ENCODE measurements at places on chromosomes 13 and 19.

GRCh38 chr19:29563486-29564101 is 37.8 kb downstream of the VSTM2B start:
- no peak for DNase-seq

DNA sequence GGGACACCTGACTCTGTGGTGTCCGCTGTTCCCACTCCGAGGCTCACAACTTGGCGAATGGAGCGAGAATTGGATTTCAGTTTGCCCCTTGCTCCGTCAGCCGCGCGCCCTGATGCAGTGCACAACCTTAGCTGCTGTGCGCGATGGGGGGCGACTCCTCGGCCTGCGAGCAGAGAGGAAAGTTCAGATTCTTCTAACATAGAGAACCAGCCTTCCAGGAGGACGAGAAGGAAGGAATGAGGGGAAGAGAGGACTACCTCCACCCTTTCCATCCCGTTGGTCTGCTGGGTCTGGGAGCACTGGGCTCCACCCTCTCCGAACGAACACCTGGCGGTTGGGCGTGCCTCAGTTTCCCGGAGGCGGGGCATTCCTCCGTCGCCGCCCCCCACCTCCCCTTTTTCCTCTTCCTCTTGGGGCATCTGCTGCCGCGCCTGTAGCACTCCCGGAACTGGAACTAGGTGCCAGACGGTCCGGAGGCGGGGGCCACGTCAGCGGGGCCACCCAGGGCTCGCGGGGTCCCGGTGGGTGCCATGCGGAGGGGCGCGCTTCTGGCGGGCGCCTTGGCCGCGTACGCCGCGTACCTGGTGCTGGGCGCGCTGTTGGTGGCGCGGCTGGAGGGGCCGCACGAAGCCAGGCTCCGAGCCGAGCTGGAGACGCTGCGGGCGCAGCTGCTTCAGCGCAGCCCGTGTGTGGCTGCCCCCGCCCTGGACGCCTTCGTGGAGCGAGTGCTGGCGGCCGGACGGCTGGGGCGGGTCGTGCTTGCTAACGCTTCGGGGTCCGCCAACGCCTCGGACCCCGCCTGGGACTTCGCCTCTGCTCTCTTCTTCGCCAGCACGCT is at the start of gene KCNK6:
Gene KCNK6, plus strand, starts transcription at position 425 of the 838 bp plus-strand sequence. Its CDS starts 106 bp downstream, at position 531.
- DNase-seq = no peak

GRCh38 chr13:29993196-29993595 is 142.8 kb upstream of the UBL3 start:
- DNase-seq = no peak

- DNase-seq = no peak
Observed at GRCh38 chr13:98796191-98796590, 43.7 kb upstream of the SLC15A1 start.

GRCh38 chr19:9917321-9917720 is 19.0 kb downstream of the OLFM2 start:
- DNase-seq = no peak

DNA sequence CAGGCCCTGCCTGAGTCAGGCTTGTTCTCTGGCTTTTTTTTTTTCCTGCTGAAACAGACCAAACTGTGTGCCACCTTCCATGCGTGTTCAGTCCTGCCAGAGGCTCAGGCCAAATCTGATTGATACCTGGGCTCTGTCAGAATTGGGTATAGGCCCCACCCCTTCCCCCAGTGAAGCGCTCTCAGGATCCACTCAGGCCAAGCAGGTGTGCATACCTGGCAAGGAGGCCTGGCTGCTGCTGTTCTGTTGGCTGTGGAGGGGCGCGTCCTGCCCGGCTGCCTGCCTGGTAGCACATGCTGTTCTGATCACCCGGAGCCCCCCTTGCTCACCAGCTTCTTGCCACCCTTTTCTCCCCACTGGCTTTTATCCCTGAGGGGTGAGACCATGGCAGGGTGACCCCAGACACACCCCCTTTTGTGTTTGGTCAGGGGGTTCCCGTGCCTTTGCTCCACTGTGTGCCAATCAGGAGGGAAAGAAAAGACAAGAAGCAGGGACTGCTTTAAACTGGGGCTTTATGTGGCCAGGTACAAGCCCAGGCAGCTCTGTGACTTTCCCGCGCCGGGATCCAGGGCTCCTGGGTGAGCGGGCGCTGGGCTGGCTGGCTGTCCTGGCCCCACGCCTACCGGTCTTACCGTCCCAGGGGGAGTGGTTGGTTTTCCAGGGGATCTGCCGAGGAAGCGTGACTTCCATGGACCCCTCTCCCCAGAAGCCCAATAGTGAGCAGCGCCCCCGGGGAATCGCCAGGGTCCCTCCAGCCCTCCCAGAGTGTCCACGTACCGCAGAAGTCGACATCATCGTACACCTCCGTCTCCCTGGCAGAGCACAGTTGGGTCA is 12.7 kb downstream of the PRAM1 start:
- DNase-seq = no peak

DNA sequence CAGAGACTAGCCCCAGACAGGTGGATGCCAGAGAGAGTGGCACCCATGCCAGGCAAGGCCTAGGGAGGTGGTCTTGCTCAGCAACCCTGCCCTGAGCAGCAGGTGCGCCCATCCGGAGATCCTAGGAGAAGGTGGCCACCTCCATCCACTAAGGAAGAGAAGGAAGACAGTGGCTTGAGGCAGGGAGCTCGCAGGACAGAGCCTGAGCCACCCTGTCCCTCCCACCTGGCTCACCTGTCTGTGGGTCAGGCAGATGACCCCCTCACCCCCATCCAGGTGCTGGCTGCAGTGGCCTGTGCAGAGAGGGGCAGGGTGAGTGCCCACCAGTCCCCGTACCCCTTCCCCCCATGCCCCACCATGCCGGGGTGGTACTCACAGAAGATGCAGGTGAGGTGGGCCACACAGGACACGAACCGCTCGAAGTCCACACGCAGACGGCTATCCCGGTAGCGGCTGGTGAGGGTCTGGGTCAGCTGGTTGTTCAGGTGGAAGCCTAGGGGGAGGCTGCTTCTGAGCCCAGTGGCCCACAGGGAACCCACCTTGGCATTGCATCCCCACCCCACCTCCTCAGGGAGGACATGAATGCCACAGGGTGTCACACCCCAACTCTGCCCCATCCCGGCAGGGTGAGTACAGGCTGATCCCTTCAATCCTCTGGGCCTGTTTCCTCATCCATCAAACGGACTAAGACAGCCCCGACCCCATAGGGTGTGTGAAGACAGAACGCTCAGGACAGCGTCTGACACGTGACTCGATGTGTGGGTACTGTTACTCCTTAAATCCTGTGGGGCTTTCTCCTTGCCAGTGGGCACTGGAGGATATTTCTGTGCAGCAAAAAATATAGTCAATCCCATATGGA is 13.3 kb downstream of the CAPN12 start:
- no peak for DNase-seq

DNA sequence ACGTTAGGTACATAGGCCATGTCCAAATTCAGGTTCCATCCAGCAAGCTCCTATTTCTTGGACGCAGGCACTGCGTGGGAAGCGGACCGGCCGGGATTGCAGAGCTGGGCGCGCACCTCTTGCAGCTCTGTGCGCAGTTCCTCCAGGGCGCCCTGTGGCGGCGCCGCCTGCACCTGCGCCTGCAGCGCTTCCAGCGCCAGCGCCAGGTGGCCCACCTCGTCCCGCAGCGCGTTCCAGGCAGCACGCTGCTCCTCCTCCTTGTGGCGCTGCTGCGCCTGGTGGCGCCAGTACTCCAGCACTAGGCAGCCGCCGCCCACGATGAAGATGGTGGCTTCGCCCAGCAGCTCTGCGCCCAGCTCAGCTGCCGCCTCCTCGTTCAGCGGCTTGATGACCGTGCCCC is 31.1 kb downstream of the OPA3 start:
- no peak for DNase-seq

GRCh38 chr13:31334994-31335557 is 135.3 kb downstream of the B3GLCT start:
- no peak for DNase-seq

GRCh38 chr19:1745589-1746031 is 7.7 kb upstream of the ONECUT3 start:
- DNase-seq = no peak

GRCh38 chr13:35699825-35700510 is 223.5 kb upstream of the MAB21L1 start:
- no peak for DNase-seq

- no peak for DNase-seq
Observed at GRCh38 chr13:29753618-29754472, 96.6 kb downstream of the UBL3 start.

- no peak for DNase-seq
Observed at GRCh38 chr19:10749435-10750384, 31.8 kb downstream of the DNM2 start.

- no peak for DNase-seq
Observed at GRCh38 chr13:51727634-51728274, 76.2 kb downstream of the DHRS12 start.

GRCh38 chr13:49836516-49836915 is 44.0 kb upstream of the KPNA3 start:
- DNase-seq = no peak

GRCh38 chr19:32543115-32543900 is 37.7 kb upstream of the PDCD5 start:
- no peak for DNase-seq

DNA sequence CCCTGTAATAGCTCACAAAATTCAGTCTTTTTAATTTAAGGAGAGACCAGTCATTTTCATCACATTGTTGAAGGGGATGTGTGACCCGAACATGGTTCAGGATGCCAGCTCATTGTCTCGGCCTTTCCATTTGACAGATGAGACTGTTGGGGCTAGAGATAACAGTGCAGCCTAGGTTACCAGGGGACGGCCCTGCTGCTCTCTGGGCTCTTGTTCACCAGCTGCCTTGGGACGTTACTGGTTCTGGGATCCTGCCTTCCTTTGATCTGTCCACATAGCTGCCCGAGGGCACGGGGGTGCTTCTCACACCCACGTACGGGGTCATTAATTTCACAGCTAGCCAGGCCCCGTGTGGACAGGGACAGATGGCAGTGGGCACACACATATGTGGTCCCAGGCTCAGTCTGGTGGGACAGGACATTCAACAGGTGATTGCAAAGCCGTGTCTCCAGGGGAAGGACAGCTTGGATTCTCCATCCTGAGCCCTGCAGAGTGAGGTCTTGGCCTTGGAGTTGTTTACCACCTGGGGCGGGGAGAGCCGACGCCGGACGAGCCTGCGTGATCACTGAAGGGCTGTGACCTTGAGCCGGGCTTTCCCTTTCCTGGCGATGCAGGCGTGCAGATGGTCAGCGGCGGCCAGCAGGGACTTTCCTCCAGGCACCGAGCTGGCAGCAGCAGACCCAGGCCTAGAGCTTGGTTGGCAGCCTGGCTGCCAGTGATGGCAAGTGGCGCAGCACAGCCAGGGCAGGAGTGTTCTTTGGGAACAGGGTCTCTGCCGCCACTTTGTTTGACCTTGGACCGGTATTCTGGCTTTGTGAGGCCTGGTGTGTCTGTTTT is 26.7 kb upstream of the NPAS1 start:
- no peak for DNase-seq
